Activated T-cell treated with anti-CD3 and anti-CD28 coated beads for 48 hours (primary cell): ENCODE measurements at places on chromosomes 3 and 15.

GRCh38 chr15:75114327-75114726 is 87.4 kb upstream of the C15orf39 start:
- no peak for DNase-seq

GRCh38 chr3:124927574-124928045 is 6.9 kb downstream of the MUC13 start:
- DNase-seq: no peak

DNA sequence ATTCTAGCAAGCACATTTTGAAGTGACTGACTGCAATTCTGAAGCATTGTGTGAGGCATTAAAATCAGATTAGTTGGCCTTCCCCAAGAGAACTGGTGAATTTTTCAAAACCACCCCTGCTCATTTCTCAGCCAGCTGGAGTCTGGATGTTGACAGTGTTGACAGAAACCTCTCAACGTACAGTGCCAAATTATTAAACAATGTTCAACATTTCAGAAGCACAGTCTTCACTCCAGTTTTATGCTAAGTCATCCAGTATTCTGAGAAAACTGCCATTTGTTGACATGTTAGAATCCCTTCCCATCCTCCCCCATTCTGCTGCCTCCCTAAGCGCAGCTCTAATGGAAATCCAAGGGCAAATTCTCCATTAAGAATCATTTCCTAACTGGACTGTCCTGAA is 369.3 kb upstream of the TRIM42 start:
- DNase-seq: no peak

GRCh38 chr3:8759038-8759707 is 10.2 kb downstream of the OXTR start:
- no peak for DNase-seq

- DNase-seq: no peak
These were observed 47.9 kb downstream of the ST3GAL6 start for GRCh38 chr3:98811048-98811447.

GRCh38 chr3:48504051-48504946 is at the start of gene SHISA5:
Gene SHISA5 (minus strand): TSS chr3:48504174. CDS start chr3:48504094, 80 bp downstream.
- peak; percentile 57 for DNase-seq

DNA sequence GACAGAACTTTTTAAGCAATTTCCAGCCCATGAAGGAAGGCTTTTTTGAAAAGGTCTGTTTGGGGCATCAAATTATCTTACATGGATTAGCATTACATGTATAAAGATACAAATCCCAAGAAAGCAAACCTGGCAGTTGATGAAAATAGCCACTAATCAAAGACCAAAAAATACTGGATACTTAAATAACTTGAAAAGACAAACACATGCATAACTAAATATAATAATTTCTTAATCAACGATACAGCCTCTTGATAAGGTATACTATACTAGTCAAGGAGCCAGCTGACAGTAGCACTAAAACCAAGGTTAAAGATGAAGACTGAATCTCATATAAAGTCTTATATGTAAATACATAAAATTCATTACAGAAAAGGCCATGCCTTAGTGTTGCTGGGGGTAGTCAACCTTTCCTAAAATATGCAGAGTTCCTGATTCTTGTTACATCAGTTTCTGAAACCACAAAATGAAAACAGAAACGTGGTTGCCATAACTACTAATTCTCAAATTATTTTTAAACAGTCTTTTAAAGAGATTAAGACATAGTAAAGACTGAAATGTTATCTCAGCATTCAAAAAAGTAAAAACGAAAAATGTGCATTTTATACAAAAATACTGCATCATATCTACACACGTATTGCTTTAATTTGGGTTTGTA is 2.0 kb downstream of the ANKRD28 start:
- DNase-seq: no peak

- DNase-seq: no peak
These were observed 148.7 kb downstream of the PPM1L start for GRCh38 chr3:160904691-160905090.

DNA sequence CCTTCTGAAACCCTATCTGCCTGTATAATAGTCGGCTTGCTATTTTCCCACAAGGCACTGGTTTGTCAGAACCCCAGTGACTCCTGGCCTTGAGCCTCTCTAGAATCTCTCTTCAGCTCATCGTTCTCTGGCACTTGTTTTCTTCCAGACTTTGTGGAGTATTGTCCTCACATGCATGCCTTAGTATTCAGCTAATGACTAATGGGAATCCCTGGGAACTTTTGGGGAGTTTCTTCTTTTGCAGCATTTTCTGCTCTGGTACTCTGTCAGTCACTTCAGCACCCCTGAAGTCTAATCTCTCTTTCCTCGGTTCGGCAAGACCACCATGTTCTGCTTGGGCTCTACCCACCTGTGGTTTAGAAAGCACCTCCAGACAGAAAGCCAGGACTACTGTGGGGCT is 35.8 kb upstream of the THRB start:
- no peak for DNase-seq

- DNase-seq: peak; percentile 58
These were observed 464.1 kb upstream of the CBLB start for GRCh38 chr3:106332884-106333283.

DNA sequence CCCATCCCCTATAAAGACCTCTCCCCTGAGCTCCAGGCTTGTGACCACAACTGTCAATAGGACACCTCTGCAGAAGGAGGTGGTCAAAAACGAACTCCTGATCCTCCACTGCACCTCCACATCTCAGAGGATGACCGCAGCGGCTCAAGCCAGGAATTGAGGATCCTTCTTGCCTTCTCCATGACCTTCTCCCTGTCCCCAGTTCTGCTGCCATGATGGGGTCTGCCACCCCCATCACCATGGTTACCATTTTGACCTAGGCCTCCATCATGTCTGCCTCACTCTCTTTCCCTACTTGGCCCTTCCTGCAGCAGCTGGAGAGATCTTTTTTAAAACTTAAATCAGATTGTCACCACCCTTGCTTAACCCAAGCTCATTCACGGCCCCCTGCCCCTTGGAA is 81.3 kb upstream of the LINGO1 start:
- no peak for DNase-seq

GRCh38 chr3:32428092-32429068 is 36.7 kb downstream of the CMTM7 start:
- no peak for DNase-seq

DNA sequence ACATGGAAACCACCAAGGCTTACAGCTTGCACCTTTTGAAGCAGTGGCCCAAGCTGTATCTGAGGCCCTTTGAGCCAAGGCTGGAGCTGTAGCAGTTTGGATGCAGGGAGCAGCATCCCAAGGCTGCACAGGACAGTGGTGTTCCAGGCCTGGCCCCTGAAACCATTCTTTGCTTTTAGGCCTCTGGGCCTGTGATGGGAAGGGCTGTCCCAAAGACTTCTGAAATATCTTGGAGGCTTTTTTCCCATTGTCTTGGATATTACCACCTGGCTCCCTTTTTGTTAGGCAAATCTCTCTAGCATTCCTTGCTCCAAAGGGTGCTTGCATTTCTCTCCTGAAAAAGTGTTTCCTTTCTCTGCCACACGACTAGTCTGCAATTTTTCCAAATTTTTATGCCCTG is 302.8 kb upstream of the MDFIC2 start:
- DNase-seq: no peak

GRCh38 chr3:9180764-9181117 is 68.7 kb downstream of the SRGAP3 start:
- no peak for DNase-seq

- no peak for DNase-seq
These were observed 12.1 kb upstream of the TFG start for GRCh38 chr3:100697172-100697571.

- DNase-seq: no peak
These were observed 500.5 kb downstream of the TBL1XR1 start for GRCh38 chr3:176696816-176697215.

- no peak for DNase-seq
These were observed 265.9 kb downstream of the EFHB start for GRCh38 chr3:19668163-19668562.

DNA sequence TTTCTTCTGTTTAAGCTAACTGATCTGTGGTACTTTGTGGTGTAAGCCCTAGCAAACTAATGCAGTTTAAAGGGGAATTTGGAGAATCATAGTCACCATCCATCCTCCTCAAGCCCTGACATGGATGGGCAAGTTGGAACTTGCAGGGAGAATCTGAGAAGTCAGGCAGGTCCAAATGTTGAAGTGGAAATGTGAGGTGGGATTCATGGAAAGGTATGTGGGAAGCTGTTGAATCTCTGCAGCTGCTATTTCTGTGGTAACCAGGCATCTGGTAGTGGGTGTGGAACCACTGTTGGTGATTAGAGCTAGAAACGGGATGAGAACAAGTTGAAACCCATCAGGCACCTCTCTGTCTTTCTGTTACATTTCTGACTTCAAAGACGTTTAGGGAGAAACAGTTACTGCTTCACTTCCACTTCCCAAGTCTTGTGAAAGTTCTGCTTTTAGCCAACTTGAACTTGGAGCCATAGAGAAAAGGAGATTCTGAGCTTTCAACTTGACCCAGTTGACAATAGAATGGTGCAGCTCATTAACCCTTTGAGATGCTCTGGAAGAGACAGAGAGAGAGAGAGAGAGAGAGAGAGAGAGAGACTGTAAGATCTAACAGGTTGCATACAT is 38.1 kb upstream of the NMNAT3 start:
- DNase-seq: no peak

DNA sequence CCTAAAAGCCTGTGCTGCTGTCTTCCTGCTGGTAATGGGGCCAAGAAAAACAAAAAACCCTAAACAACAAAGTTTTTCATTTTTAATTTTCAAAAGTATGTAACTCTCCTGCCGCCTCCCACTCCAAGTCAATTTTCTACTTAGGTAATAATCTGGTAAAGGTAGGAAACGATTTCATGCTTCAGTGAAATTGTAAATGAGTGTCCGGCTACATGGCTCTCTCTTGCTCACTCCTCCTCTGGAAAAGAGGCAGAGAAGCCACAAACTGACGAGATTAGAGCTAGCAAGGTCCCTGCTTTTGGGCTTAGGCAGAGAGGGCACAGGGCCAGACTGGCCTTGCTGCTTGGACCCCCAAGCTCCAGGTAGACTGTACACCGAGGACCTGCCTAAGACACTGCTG is 23.5 kb downstream of the KLHL25 start:
- no peak for DNase-seq

DNA sequence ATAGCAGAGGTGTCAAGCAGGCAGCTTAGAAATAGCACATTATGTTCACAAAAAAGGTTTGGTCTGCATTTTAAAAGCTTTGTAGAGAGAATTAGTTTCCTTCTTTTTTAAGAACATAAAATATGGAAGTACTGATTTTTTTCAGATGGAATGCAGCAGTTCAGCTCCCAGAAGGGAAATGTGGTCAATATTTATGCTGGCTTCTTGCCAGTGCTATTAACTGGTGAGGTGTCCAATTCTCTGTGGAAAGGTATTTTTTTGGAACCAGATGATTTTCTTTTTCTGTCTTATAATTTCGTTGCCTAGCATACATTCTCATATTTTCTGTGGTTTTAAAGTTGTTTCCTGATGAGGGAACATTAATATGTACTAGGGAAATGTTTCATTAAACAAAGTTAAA is 211.4 kb upstream of the ZNF385D start:
- no peak for DNase-seq

DNA sequence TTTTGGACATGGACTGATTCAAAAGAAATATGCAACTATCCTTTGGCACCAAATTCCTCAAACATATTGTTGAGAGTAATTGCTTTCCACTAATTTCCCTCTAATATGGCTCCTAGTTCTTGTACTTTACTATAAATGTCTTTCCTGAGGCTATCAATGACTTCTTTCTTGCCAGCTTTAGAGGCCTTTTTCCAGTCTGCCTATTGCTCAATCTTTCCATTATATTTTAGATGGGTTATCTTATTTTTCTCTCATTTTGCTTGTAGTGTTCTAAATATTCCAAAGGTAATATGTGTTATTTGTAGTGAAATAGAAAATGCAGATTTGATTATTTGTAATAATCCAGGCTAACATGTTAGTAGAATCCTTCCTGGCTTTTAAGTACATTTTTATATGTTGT is 11.5 kb upstream of the TEX9 start:
- DNase-seq: no peak

DNA sequence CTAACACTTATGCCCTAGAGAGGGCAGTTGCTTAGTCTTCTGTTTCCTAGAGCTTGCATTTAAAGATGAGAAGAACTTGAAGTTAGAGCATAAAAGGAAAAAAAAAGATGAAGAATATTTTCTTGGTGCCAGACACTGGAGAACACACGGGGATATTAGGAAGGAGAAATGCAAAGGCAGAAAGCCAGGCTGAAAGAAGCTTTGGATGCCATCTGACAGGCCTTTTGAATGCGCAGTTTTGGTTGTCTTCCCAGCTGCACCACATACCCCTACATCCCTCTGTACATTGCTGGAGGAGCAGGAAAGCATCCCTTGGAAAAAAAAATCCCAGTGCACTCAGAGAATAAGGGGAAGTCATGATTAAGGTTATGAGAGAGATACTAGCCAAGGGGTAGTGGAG is 378.9 kb downstream of the GAP43 start:
- DNase-seq: no peak

DNA sequence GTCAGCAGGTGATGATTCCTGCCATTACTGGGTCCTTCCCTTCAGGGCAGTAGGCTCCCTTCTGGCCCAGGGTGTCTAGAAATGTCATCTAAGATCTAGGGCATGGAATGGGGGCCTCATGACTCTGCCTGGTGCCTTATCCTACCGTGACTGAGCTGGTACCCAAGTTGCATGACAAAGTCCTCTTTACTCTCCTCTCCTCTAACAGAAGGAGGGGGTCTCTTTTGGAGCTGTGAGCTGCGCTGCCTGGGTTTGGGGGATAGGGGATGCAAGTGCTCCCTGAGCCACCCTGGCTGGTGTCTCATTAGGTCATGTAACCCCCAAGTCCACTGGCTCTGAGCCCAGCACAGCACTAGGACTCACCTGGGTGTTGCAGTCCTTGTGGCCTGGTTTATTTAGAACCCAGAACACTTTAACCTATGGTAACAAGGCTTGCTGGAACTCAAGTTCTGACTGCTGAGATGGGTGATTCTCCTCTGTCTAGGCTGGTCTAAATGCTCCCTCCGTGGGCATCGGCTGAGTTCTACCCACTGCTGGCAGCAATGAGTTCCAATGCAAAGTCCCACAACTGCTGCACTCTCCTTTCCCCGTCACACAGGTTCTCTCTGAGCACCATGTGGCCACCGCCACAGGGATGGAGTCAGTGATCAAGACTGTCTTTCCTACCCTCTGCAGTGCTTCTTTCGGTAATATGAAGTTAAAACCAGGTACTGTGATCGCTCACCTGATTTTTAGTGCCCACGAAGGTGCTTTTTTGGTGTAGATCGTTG is 34.0 kb downstream of the XXYLT1 start:
- DNase-seq: no peak

DNA sequence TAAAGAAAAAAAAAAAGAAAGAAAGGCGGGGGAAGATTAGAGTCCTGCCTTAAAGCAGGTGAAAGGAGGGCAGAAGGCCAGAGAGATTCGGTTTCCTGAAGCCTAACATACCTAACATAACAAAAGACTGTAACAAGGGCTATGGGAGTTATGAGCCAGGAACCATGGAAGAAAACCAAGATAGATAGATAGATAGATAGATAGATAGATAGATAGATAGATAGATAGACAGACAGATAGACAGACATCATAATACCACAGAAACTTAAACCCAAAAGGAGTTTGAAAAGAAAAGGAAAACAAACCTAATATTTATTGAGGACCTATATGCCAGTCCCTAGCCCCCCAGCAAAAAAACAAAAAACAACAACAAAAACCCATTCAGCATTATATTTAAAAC is 2.3 kb upstream of the FYCO1 start:
- DNase-seq: no peak
